ENCODE measurements at places on chromosomes 3 and 15.

DNA sequence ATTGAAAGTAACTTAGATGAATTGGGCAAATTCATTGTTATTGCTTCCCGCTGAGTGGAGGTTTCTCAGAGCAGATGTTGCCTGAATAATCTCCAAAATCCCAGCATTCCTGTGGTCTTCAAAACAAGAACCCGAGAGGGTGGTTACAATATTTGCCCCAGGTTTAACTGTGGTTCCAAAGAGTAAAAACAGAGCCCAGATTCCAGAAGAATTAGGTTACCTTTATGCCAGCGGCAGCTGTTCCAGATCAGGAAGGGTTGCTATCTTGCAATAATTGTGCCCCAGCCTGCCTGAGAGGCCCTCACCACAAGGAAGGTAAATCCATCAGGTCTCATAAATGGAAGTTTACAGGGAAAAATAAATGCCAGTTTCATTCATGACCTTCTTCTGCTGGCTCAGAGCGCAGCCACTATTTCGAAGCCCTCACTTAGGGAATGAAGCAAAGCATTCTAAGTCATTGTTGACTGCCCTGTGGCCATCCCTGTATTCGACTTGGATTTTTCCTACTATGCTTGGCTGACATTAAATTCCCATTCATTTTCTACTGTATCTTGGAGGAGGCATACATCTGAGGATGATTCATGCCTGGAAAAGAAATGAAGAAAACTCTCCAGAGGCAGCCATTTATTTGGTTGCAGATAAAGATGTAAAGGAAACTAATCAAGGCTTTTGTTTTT lies 54.6 kb downstream of the SSUH2 start:
- DNase-seq = no peak

GRCh38 chr3:49998326-49998725 lies 58.4 kb downstream of the RBM6 start:
- peak; percentile 4 for DNase-seq

GRCh38 chr15:51849860-51850259 lies 20.4 kb downstream of the TMOD3 start:
- no peak for DNase-seq

GRCh38 chr3:42179110-42179725 lies 86.8 kb downstream of the CCK start:
- peak; percentile 56 for DNase-seq

DNA sequence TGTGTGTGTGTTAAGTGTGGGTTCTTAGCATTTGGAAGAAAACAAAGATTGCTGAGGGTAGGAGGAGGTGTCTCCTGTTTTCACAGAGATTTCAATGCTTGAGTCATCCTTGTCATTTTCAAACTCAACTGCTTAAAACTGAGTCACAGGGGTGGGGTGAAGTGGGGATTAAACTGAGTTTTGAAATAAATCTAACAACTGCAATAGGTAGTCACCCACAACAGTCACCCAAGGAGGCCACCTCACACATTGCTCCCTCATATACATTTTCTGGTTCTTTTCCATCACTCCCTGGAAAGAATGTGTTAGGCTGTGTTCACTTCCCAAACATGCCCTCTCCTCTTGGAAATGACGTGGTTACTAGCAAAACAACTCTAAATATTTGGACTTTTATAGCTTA lies 187.7 kb upstream of the CMC1 start:
- no peak for DNase-seq

Measured in kidney capillary endothelial cell (primary cell).